ENCODE measurements at places on chromosomes 11 and 22.

- DNase-seq: no peak
Observed at GRCh38 chr11:10561043-10561818, 7.2 kb downstream of the LYVE1 start.

GRCh38 chr11:18295316-18295715 is 26.6 kb downstream of the HPS5 start:
- no peak for DNase-seq

- DNase-seq: no peak
Observed at GRCh38 chr11:43962383-43963278, 20.2 kb downstream of the C11orf96 start.

GRCh38 chr11:79363256-79363655 is 77.6 kb downstream of the TENM4 start:
- DNase-seq: no peak

DNA sequence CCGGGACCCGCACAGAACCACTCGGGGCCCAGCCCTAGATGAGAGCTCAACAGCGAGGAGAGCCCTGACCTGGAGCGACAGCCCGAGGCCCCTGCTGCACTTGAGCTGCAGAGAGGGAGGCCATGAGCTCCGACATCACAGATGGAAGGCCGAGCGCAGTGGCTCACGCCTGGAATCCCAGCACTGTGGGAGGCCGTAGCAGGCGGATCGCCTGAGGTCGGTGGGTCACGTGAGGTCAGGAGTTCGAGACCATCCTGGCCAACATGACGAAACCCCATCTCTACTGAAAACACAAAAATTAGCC is 13.8 kb upstream of the BRSK2 start:
- DNase-seq: no peak

DNA sequence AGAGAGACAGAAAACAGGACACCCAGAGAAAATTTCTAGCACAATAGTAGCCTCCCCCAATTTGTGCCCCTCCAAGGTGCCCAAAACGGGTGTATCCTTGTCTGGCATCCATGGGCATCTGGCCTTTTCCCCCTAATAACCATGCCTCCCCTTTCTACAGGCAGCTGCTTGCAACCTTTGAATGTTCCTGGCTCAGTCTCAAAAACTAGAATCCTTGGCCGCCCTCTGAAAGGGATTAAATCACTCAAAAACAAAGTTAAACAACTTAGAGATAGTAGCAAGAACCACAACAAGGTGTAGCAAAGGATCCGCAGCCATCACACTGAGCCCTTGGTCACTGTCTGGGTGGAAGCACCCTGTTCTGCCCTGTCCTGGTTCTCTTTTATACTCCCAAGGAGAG is 105.6 kb downstream of the MN1 start:
- DNase-seq: no peak

- DNase-seq: no peak
Observed at GRCh38 chr11:75781296-75781695, 12.7 kb downstream of the DGAT2 start.

DNA sequence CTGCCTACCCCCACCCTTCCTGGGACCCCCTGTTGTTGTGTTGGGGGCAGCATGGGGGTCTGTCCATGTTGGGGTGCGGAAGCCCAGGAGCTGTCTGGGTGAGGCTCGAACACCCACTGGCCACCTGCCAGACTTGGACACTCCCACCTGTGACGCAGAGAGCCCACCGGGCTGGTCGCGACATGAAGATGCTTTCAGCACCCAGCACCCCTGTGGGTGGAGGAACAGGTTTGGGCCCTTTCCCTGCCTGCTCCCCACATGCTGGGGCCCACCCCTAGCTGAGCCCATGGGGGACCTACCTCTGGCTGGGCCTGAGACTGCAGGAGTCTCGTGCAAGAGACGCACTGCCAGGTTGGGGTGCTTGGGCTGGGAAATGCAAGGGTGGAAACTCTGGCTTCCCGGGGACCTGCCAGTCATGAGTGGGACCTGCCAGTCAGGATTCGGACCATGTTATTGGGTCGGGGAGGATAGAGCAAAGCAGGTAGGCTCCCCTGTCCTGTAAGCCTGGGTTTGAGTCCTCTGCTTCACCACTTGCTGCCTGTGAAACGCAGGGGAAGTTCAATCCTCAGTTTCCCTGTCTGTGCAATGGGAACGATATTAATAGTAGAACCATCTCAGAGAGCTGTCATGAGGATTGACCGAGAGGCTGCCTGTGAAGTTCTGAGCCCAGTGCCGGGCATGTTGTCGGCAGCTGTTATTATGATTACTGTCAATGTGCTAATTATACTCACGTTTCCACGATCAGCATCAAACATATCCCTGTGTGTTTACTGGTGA is 24.1 kb downstream of the KIAA1671 start:
- DNase-seq: no peak

DNA sequence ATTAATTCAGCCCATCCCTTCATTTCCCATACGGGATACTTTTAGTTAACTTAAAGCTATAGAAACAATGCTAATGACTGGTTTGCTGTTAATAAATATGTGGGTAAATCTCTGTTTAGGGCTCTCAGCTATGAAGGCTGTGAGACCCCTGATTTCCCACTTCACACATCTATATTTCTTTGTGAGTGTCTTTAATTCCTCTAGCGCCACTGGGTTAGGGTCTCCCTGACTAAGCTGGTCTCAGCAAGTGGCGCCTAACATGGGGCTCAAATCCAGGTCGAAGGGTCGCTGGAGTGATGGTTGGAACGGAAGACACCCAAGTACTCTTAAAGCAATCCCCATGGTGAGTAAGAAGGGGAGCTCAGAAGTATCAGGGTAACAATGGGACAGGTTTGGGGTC is 14.4 kb upstream of the OOSP1 start:
- no peak for DNase-seq

DNA sequence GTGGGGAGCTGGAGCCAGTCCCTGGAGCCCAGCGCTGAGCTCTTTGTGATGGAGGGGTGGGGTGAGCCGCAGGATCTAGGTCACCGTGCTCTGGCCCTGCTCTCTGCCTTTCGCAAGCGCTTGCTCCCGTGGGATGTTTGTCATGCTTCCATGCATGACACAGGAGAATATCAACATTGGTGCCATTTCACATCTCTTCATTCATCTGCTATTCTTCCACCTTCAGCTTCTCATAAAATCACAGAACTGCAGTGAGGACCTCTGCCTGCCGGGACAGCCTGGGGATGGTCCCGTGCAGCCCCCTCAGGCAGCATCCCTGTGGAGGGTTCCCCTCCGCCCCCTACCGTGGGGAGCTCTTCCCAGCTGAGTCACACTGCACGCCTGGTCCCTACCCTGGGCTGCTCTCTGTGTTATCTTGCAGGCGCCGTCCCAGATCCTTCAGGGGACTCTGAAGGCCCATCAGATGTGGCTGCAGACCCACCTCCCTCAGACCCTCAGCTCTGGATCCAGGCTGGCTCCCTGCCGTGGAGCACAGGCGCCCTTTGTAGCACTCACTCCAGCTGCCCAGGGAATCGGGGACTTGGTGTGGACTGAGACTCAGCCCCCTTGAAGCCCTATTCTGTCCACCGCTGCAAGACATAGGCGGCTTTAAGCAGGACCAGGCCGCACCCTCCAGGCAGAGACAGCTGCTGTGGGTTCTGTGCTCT is 5.1 kb upstream of the SEPTIN5 start:
- DNase-seq: no peak

- DNase-seq: no peak
Observed at GRCh38 chr22:39353346-39353745, 3.6 kb downstream of the SYNGR1 start.

DNA sequence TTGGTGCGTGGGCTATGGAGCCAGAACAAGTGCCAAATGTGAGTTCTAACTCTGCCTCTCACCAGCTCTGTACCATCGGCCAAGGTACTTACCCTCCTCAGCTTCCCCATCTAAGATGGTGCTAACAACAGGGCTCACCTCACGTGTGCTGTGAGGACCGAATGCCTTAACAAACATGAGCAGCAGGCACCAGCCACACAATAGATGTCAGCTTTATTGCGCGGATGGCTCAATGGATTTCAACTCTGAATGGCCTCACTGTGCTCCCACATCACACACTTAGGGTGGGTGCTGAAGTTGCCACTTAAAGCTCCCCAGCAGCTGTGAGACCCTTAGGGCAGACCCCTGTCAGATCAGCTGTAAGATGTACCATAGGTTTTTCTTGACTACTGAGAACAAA is 24.1 kb downstream of the RELT start:
- no peak for DNase-seq

DNA sequence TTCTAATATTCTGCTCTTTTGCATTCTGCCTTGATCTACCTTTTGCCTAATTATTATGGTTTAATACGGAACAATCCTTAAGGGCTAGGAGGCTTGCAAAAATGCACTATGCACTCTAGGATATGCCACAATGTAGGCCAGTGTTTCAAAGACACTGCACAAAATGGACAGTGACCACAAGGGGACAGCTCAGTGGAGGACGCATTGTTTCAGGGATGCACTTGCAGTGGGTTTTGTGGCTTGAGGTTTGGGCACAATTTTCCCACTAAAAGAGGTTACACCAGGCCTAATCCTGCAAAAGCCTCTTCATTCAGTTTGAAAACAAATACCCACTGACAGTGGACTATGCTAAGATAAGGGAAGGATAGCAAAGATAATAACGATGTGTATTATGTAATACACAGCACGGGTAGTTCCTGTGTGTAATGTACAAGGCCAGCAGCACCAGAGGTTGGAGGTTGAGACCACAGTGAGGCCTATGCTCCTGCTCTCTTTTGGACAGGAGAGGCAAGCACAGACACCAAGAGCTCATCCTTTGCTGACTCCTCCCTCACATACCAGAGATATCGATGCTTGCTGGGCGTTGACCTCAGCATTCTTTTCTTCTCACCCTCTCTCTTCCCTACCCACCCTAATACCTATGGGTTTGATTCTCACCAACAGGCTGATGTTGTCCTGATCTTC is 12.7 kb downstream of the MAP6 start:
- no peak for DNase-seq

GRCh38 chr22:46824980-46825544 is 62.6 kb downstream of the TBC1D22A start:
- DNase-seq: no peak

DNA sequence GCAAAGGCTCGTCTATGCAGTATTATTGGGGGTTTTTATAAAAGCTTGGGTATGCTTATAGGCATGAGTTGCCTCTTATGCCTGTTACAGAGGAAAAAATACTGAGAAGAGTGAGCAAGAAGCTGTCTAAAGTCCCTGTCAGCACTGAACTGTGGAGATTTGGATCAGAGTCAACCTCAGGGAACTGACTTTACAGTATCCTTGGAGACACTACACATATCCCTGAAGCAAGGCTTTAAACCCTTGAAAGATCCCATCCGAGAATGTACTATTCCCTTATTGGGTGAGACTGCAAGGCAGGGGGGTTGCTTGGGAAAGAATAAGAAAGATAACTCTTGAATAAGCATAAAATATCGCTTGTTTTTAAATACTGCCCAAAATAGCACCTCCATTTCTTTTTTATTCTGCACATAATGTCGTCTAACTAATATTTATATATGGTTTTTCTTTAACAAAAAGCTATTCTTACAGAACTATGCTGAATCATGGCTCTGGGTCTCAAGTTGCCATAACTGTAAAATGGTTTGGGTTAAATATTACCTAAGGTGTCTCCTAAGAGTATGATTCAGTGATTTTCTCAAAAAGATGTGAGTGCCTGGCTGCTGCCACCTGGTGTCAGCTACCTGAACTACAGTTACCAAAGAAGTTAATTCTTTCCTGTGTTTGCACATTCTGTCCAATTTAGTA is 1062.8 kb downstream of the DLG2 start:
- DNase-seq: no peak

GRCh38 chr11:120120805-120121335 is 17.0 kb downstream of the TRIM29 start:
- DNase-seq: no peak

GRCh38 chr22:48632646-48633246 is 1194.9 kb downstream of the BRD1 start:
- DNase-seq: no peak

DNA sequence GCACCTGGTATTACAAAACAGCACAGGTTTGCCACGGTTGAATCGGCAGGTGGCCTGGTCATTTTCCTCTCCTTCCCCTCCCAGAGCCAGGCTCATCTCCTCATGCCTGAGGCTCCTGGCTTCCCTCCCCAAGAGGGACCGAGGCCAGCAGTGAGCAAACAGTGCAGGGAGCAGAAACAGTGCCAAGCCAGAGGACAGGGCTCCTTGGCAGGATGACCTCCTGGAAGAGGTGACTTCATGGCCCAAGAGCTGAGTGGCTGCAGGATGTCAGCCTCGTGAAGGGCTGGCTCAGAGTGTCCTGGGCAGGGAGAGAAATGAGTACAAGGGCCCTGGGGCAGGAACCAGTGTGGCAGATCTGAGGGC is 22.8 kb upstream of the PPFIA1 start:
- no peak for DNase-seq

- DNase-seq: no peak
Observed at GRCh38 chr22:30079952-30080533, at the start of gene HORMAD2. TSS of gene HORMAD2 (plus strand) at chr22:30080464. CDS start at chr22:30093953, 13,489 bp downstream.

GRCh38 chr11:46381819-46382645 is 563 bp downstream of the MDK start:
- no peak for DNase-seq

DNA sequence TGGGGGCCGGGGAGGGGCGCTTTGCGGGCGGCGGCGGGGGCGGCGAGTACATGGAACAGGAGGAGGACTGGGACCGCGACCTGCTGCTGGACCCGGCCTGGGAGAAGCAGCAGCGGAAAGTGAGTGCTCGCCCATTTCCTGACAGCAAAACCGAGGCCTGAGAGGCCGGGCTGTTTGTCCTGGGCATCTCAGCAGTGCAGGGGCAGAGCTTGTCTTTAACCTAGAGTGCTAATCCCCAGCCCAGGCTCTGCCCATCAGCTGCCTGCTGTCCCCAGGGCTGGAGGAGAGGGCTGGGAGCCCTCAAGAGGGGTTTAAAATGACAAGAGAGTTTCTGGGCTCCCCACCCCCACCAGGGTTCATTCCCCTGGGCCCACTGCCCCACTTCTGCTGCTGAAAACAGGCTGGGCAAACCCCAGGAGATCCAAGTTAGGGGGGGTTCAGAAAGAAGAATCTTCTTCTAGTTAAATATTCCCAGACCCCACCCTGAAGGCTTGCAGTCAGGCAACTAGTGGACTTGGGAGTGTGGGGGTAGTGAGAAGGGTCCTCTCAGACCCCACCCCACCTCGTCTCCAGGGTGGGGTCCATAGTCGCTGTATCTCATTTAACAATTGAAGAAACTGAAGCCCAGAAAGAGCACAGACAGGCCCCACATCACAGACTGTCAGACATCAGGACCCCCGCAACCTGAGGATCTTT is 411 bp downstream of the ACTN3 start:
- DNase-seq: no peak

- no peak for DNase-seq
Observed at GRCh38 chr11:131674051-131674755, 303.8 kb downstream of the NTM start.

- no peak for DNase-seq
Observed at GRCh38 chr11:67983951-67984350, 19.9 kb downstream of the UNC93B1 start.

GRCh38 chr11:69848201-69848600 is 29.0 kb upstream of the FGF3 start:
- no peak for DNase-seq

DNA sequence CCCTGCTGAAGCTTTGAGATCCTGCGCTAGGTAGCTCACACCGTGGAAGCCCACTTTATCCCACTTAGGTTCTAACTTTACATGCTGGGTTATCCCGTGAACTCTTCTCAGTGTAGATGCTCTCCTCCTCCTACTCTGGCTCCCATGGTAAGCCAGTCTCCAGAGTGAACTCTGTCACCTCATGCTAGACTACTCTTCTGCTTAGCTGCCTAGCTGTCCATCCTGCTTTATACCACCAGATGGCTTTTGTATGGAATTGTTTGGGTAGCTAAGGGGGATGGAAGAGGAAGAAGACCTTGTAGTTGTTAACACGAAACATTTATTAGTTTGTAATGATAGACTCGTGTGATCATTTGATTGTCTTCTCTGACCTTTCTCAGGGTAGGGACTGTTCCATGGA is 46.8 kb downstream of the EMSY start:
- DNase-seq: no peak

GRCh38 chr22:44394246-44395117 is 81.7 kb upstream of the SHISAL1 start:
- DNase-seq: no peak
